HCEC 1CT (cell line): ENCODE measurements at places on chromosomes 11 and 22.

- no peak for DNase-seq
These were observed 794 bp upstream of the FXYD6 start for GRCh38 chr11:117877120-117877784.

- DNase-seq: no peak
These were observed 359.5 kb downstream of the INSC start for GRCh38 chr11:15473954-15474837.

DNA sequence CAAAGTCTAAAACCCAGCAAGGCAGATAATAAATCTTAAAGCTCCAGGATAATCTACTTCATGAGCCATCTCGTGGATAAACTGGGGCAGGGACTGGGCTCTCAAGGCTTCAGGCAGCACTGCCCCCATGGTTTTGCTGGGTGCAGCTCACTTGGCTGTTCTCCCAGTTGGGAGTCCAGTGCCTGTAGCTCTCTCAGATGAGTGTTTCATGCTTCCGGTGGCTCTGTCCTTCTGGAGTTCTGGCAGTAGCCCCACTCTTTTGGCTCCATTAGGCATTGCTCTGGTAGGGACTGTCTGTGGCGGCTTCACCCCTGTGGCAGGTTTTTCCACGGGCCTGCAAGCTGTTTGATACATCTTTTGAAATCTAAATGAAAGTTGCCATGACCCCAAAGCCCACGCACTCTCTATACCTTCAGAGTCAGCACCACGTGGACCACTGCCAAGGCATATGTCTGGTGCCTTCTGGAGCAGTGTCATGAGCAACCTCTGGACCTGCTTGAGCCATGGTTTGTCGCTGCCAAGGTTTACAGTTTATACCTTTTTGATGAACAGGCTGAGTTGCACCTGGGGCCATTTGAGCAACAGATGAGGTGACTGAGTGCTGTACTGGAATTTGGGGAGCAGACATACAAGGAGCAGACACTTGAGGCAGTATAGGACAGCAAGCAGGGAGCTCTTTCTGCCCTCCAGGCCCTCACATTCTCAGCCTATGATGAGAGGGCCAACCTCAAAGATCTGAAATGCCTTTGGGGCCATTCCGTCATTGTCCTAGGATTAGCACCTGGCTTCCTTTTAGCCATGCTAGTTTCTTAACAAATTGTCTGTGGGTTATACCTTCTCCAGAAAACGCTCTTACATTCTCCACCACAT lies 48.6 kb downstream of the MTNR1B start:
- peak; percentile 37 for DNase-seq

- no peak for DNase-seq
These were observed 12.3 kb upstream of the SIK2 start for GRCh38 chr11:111589886-111590499.

DNA sequence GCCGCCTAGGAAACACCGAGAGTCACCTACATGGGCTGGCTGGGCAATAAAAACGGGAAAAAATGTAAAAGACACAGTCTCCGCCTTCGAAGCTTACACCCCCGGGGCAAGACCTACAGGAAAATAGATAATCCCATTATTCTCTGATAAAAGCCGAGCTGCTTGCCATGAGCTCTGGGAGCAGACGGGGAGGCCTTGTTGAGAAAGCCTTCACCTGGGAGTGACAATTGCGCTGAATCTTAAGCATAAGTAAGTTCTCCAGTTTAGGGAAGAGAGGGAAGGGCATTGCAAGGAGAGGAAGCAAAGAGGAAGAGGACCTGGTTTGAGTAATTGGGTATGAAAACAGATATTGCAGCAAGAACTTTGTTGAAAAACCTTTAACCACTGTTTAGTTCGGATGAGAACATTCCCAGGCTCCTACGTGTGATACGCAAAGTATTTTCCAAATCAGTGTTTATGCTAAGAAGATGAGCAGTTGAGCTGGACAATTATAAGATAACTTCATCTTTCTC lies 813 bp upstream of the BTBD10 start:
- no peak for DNase-seq

DNA sequence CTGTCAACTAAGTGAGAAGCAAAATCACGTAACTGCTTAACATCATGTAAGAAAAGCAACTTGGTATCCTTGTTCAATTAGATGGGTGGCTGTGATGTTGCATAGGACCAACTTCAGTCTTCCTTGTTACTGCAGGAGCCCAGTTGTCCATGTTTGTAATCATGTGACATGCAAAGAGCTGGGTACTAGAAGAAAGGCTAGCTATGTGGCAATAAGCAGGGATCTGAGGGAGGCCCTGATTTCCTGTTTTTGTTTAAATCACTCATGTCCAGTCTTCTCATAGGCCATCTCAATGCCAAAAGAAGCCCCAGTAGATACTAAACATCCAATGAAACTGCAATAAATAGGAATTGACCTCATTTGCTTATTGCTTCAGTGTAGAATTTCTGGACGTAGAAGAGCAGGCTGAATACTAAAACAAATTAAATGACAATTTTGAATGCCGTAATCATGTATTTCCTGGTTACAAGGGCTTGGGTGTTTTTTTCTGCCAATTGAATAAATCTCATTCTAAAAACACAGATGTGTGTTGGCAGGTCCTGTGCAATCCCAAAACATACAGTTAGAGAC lies 140.8 kb upstream of the ARHGAP20 start:
- no peak for DNase-seq

DNA sequence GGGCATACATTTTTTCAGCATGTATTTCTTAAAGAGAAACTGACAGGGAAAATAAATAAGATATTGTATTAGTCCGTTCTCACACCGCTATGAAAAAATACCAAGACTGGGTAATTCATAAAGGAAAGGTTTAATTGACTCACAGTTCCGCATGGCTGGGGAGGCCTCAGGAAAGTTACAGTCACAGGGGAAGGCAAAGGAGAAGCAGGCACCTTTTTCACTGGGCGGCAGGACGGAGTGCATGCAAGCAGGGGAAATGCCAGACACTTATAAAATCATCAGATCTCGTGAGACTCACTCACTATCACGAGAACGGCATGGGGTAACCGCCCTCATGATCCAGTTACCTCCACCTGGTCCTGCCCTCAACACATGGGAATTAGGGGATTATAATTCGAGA lies 44.2 kb downstream of the PPFIA1 start:
- DNase-seq: no peak

DNA sequence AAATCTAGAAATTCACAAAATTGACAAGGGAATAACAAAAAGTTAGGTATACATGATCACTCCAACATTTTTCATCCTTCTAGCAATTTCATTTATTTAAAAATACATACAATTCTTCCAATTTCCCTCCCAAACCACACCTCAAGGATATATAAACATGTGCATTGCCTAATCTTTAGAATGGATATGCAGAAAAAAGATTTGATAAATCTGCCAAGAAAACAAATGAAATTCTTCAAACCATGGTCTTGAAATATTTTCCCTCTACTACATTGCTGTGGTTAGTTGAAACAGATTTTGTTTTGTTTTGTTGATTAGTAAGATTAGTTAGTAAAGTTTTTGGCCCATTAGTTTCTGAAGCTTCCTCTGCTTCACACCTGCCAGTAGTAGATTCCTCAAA lies 703.3 kb upstream of the CCDC179 start:
- no peak for DNase-seq
